ENCODE measurements at places on chromosomes 12 and 14.
A peak's percentile ranks its signal among the peaks of the same experiment; 100 is the strongest.

DNA sequence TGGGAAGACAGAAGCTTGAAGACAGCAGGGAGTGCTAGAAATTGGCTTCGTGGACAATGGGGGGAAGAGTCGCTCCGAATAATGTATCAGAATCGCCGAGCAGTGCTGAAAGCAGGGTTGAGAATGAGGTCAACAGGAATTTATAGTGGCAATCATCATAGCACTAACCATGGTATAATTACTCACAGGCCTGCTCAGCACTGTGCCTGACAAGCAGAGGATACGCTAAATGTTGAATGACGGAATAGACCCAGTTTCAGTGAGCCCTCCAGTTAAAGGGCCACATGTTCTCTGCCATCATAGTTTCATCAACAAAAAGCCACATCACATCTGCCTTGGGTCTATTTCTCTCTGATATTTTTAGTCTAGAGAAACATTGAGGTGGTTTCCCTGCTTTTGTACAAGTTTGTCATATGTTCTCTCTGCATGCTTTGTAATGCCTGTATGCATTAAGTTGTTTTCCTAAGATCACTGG, 130.3 kb upstream of the EGLN3 start:
- no peak for DNase-seq

- DNase-seq = no peak
These were observed 396 bp downstream of the FERMT2 start for GRCh38 chr14:52950410-52950897.

GRCh38 chr12:113326775-113327395, 8.0 kb downstream of the SLC8B1 start:
- DNase-seq = no peak

DNA sequence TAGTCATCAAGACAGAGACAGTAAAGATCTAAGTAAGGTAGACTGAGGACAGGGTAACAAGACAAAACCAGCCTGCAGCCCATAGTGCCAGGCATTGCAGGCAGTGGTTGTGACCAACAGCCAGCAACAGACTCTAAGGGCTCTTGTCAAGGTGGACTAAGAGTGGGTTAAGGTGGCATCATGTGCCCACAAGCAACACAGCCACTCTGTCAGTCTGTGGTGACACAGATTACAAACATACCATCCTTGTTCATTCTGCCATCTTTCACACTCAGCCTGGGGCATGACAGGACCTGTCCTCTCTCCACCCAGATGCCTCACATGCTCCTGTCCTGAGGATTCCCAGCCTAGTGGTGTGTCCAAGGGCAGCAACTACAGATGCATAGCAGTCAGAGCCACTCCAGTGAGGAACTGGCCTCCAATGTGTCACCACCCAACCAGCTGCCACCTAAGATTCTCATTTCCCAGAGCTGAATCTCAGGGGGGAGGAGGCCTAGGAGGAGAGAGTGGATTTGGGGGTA, 28.3 kb downstream of the VDR start:
- DNase-seq = no peak

- no peak for DNase-seq
These were observed 36.9 kb downstream of the ITPK1 start for GRCh38 chr14:93078870-93079269.

- DNase-seq = no peak
These were observed 4.1 kb downstream of the BDKRB2 start for GRCh38 chr14:96208739-96209138.

- DNase-seq = no peak
These were observed 227.1 kb downstream of the TRHDE start for GRCh38 chr12:72499244-72499643.

- DNase-seq = no peak
These were observed 64.5 kb downstream of the DIP2B start for GRCh38 chr12:50569321-50569720.

GRCh38 chr12:40672741-40673271, 19.4 kb upstream of the CNTN1 start:
- DNase-seq = no peak

DNA sequence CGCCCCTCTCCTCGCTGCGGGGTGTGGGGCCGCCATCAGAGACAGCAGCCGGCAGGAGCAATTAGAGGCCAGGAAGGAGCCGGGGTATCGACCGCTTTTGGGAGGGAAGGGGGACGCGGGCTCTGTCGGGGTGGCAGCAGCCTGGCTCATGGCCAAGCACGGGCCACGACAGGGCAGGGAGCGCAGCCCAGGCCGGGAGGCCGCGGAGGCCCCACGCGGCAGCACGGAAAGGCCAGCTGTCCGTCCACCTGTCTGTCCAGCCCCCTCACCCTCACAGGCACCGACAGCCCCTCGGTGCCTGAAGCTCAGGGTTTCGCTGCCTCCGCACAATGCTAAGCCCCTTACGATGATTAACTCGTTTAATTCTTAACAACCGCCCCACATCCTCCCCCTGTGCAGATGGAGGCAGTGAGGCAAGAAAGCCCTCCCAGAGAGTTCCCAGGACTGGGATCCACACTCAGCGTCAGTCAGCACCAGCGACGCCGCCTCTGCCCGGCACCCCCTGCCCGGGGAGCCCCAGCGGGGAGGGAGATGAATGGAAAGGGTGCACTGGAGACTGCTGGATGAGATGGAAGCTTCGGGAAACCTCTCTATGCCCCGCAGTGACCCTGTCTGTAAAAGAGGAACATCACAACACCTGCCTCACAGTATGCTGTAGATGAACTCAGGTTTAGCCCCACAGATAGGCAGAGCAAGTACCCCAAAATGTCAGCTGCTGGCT, 23.7 kb downstream of the NCOR2 start:
- DNase-seq = no peak

DNA sequence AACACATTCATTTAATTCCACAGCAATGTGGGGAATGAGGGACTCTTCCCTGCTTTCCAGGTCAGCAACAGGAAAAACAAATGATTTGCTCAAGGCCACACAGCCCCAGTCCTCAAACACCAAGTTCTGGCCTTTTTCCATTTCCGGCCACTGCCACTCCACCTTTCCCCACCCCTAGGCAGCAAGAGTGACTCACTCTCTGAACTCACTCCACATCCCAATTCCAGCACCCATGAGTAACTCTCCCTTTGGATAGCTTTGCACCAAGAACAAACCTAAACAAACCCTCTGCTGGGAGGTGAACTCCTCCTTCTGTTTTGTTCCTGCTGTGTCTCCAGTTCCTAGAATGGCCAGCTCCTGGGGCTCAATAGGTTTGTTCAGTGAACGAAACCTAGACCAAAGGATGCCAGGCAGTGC, 30.4 kb upstream of the PLEKHG6 start:
- no peak for DNase-seq

DNA sequence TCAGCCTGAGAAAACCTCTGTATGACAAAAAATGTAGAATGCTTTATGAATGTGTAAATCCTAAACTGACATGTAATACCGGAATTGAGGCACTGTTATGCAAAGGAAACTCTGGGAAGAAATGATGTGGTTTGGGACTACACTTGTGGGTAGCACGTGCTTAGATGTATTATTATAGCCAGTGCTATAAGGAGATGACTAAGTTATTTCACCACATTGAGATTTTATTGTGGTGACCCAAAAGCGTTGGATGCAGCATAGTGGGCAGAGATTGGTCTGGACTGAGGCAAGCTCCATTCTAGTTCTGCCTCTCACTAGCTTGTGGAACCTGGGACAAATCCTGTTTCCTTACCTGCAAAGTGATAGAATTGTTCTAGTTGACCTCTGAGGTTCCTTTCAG, 172.2 kb downstream of the SNAPC1 start:
- no peak for DNase-seq

- DNase-seq = no peak
These were observed 36.6 kb upstream of the PAX9 start for GRCh38 chr14:36625014-36625413.

GRCh38 chr12:55641595-55641994, 4.9 kb downstream of the OR10P1 start:
- DNase-seq = no peak

- no peak for DNase-seq
These were observed 456.1 kb downstream of the AEBP2 start for GRCh38 chr12:19895246-19896020.

DNA sequence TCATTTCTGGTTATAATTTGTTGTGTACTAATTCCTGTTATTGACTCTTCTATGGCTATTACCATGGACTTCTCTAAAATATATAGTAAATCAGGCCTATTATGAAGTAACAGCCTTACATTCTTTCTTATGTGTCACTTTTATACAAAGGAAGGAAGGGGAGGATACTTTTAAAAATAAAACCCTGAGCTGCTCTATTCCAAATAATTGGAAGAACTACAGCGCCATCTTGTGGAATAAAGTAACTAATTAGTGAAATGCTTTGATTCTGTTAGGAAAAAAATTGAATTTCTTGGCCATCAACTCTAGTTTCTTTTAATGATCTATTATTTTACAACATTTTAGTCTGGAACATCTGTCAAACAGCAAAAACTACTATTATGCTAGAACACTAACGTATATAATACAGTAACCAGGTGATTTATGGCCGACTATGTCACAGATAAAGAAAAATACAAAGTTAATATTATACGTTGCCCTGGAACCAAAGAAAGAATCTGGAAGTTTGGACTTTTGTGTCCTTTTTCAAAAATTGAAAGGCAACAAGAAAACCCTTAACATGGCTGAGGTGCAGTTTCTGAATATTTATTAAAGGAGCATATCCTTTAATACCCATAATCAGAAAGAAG, 55.0 kb upstream of the NELL2 start:
- DNase-seq = no peak

- DNase-seq = peak; percentile 83
These were observed 963 bp downstream of the ATL1 start for GRCh38 chr14:50560931-50561285.

Measured in caudate nucleus (tissue), 63 donors.